ENCODE measurements at places on chromosomes 7 and 10. TPM values are rescaled to one million over a fixed set of nuclear protein-coding genes. Genes with fewer than 3 reads are reported as not detected.

The SPDYE2B gene
- total RNA-seq: 0.19 TPM

The MSS51 gene
- 1.9 TPM for total RNA-seq

The PDE1C gene
- not detected for total RNA-seq

The IFIT2 gene
- 39.4 TPM for total RNA-seq

The TAS2R41 gene
- total RNA-seq: not detected

The XRCC2 gene
- total RNA-seq: 10.3 TPM

The CCL26 gene
- total RNA-seq: not detected

The HOXA11 gene
- total RNA-seq: not detected

The STOX1 gene
- total RNA-seq: 0.38 TPM

DNA sequence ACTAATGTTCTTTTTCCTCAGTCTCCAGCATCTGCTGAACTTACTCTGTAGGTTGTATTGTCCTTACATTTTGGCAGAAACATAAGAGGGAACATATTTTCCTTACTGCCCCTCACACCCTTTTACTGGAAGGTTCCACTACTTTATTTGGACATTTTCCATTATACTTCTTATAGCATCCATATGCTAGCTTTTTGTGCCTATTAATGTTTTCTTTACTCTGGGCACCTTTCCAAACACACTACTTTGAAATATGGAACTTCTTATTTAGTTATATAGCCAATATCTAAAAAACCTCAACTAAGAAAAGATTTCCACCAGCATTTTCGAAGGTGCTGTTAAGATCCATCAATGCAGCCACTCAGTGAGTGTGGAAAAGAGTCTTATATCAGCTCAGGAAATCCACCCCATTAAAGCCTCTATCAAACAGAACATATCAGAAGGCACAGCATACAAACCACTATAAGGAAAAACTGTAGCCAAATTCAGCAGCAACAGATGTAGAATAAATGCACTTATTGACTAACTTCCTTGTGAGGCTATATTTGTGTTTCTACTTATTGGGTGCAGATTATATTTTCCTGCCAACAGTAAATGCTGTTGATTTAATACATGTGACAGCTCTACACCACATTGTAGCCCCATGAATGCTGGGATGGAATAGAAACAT lies 272.5 kb upstream of the SEMA3E start:
- no peak for DNase-seq

GRCh38 chr7:105219771-105220160 lies 169.0 kb downstream of the SRPK2 start:
- no peak for DNase-seq

DNA sequence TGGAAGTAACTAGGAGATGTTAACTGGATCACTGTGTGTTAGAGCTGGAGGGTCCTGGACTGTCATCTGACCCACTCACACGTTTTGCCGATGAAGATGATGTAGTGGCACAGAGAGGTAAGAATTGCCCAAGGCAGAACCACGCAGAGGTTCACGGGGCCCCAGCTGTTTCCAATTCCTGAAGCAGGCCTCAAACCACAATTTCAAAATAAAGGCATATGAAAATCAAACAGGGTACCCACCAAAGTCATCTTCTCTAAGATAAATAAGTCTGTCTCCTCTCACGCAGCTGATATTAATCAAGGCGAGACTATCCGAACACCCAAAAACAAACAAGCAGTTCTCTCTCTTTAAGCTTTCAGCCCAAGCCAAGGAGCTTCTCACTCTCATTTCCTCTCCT lies 113.3 kb upstream of the JCAD start:
- DNase-seq: no peak

DNA sequence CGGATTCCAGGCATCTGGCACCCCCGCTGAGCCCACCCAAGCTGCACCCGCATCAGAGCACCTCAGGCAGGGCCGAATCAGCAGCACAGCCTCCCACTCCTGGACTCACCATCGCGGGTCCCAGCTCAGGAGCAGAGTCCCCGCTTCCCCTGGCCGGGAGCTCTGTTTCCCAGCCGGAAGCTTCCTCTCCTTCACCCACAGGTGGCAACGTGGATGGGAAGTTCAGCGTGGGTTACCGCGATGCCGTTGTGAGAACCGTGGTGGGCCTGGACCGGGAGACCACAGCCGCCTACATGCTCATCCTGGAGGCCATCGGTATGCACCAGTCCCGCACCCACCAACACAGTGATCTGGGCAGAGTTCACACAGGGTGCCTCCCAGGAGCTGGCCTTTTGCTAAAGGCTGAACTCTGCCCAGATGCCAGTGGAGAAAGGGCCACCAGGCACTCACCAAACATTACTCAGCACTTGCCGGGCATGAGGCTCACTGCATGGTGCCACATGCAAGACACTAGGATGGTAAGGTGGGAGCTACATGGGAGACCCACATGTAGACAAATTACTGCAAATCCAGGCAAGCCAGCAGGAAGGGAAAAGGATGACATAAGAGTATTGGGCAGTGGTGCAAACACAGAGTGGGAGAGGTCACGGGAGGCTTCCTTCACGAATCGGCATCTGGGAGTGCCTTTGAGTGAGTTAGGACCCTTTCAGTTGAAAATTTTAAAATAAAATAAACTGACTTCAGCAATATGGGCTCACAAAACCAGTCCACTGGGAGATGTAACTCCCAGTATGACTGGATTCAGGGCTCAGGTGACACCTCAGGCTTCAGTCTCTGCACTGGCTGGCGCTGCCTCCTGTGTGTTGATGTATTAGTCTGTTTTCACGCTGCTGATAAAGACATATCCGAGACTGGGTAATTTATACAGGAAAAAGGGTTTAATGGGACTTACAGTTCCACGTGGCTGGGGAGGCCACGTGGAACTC lies 10.4 kb downstream of the C10orf105 start:
- no peak for DNase-seq

GRCh38 chr7:31079824-31080511 lies 27.9 kb downstream of the ADCYAP1R1 start:
- DNase-seq: no peak

- no peak for DNase-seq
These were observed 68.9 kb upstream of the INPP5A start for GRCh38 chr10:132468651-132469050.

GRCh38 chr7:157013101-157013500 lies 2.6 kb upstream of the MNX1 start:
- no peak for DNase-seq

- no peak for DNase-seq
These were observed 4.4 kb upstream of the FAM107B start for GRCh38 chr10:14779001-14779651.

DNA sequence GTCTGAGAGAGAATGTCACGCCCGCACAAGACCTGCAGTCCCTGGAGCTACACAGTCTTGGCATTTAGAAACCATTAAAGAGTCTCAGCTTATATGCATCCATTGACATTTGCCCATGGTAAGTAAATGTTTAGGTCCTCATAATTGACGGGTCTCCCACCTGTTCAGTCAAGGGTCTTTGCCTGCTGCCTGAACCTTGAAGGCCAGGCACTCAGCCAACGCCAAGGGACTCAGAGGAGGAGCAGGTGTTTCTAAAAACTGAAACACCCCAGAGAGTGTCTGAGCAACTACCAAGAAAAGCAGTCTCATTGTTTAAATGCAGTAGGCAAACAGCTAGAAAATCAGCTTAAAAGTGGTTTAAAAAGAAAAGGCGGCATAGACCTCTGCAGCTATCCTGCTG lies 264.7 kb upstream of the AKR1E2 start:
- no peak for DNase-seq

GRCh38 chr7:120867932-120868331 lies 10.0 kb upstream of the TSPAN12 start:
- no peak for DNase-seq

- DNase-seq: no peak
These were observed 104.8 kb upstream of the SHH start for GRCh38 chr7:155916926-155917655.

GRCh38 chr7:89200758-89201157 lies 405.2 kb upstream of the TEX47 start:
- no peak for DNase-seq

DNA sequence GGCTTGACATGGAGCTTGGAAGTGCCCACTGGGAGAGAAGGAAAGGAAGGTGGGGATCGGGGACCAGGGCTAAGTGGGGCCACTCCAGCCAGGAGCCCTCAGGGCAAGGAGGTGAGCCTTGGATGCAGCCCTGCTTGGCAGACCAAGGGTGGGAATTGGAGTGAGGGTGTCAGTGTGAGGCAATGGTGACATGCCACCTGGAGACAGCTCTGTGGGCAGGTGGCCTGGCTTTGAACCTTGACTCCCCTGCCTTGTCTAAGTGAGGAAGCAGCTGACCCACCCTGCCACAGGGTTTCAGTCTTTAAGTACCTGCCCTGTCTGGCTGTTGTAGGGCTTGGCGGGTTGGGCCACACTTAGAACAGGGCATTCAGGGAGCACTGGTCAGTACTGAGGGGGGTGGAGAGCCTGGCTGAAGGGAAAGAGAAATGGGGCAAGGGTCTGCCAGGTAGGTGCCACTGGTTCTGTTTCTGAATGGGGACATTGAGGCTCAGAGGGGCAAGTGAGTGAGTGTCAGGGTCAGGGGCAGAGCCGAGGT lies 4.8 kb downstream of the RAMP3 start:
- DNase-seq: no peak

GRCh38 chr7:138542183-138542582 lies 82.1 kb downstream of the TRIM24 start:
- no peak for DNase-seq

GRCh38 chr7:126718419-126718818 lies 534.3 kb downstream of the GRM8 start:
- DNase-seq: no peak

DNA sequence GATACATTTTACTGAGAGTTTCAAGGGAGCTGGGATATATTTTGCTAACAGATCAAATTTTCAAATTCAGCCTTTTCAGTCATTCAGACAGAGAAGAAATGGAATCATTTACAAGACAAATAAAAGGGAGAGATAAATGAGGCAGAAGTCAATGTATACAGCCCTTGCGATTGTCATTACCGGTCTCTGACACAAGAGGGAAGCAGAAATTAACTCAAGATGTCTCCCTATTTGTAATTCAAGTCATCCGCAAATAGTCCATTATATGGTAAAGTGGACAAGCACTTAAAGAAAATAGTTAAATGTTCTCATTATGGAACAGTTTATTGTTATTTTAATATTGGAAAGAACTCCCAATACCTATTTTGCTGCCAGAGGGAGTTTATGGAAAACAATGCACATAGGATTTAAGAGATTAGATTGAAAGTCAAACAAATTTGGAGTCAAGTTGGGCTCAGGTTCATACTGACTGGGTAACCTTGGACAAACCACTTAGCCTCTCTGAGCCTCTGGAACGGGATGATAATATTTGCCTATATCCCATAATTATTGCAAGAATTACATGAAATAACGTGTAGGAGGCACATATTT lies 89.3 kb upstream of the PRKCQ start:
- peak; percentile 29 for DNase-seq

DNA sequence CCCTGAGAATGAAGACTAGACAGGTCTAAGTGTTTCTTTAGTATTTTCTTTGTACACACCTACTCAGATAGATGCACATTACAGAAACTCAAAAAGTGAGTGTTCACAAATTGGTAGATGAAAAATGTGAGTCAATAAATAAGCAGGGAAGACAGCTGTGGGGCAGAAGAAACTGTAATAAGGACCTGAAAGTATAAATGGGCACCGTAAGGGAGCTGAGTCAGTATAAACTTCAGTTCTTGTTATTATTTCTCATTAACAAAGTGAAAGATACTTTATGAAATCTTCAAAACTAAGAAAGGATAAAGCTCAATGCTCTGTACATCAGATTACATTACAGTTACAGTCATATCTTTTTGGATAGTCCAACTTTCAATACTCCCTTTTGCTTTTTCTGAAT lies 2.5 kb downstream of the MTPN start:
- DNase-seq: no peak

DNA sequence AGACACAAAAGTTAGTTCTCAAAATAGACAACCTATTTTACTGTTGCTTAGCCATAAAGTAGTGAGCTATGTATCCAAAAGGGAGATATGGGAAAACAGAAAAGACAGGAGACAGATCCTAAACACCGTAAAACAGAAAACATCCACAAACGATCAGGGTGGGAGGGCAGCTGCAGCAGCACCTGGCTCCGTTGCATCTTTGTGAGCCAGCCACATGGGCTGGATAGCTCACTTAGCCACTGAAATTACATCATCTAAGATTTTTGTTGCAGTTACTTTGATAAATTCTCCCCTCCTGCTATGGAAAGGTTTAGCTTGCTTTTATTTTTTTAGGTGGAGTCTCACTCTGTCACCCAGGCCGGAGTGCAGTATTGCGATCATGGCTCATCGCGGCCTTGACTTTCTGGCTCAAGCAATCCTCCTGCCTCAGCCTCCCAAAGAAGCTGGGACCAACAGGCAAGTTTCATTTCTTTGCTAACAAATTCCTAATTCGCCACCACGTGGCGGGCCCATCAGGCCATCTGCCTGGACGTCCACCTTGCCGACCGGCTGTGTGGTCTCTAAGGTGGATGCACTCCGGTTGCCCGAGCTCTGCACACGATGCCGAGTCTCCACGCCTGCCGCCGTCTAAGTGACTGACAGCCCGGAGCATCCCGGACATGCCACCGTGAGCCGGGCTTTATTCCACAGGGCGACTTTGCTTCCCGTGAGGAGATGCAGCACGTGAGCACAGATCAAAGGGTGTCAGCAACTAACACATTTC lies 159.8 kb downstream of the DIP2C start:
- DNase-seq: no peak

DNA sequence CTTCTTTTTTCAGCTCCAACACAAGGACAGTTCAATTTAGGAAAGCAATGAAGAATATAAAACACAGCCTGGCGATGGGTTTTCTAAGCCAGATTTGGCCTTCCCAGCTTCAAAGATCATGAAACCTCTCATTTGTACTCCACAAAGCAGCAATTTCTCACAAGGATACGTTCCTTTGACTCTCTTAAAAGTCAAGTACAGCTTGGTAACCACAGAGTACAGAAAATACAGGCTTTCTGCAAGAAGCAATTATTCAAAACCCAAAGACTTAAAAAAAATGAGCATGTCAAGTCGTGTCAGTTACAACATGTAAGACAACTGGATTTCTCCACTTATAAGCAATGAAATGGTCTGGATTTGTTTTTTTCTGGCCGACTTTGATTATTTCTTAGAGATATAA lies 321.4 kb downstream of the FGFR2 start:
- no peak for DNase-seq

DNA sequence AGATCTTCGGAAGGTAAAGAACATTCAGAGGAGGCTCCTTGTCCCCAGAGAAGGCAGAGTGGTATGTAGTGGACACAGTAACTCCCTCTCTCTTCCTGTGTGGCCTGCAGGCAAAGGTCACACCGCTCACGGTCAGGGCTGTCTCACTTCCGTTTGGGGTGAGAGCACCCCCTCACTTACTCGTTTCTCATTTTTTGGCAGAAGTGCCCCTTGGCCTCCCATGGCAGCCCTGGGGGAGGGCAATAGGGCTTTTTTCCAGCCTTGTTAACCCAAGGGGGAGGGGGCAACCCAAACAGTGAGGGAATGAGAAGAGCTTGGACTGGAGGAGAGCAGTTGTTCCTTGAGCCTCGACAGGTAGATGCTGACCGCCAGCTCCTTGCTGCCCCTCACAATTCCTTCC lies 31.8 kb upstream of the SRGN start:
- no peak for DNase-seq

- no peak for DNase-seq
These were observed 107.8 kb downstream of the ARHGAP22 start for GRCh38 chr10:48496831-48497779.

GRCh38 chr10:43857206-43857930 lies 208.7 kb upstream of the ZNF32 start:
- DNase-seq: no peak

Measured in activated naive CD4-positive, alpha-beta T cell treated with anti-CD3 and anti-CD28 coated beads for 36 hours (primary cell).